Activated T-helper 1 cell treated with anti-CD3 and anti-CD28 coated beads, Interleukin-2, amount 50 U/mL, for 16 hours (primary cell): ENCODE measurements at places on chromosomes 13 and 19.
A peak's percentile ranks its signal among the peaks of the same experiment; 100 is the strongest.

DNA sequence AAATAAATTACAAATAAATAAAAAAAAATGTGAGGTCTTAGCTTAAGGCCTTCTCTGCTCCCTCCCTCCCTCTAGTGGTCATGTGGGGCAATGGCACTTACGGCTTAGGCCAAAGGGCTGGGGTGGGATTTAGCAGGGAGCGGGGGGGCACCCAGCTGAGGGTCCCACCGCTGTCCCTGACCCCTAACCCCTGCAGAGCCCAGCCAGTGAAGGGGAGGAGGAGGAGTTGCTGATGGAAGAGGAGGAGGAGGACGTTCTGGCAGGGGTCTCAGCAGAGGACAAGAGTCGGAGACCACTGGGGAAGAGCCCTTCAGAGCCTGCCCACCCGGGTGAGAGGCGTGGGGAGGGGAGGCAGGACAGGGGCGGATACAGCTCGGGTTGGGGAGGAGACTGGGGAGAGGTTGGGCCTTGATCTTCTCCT is 9.3 kb downstream of the MPND start:
- DNase-seq = peak; percentile 37

GRCh38 chr19:51547397-51548212 is 16.1 kb upstream of the SIGLEC6 start:
- no peak for DNase-seq

DNA sequence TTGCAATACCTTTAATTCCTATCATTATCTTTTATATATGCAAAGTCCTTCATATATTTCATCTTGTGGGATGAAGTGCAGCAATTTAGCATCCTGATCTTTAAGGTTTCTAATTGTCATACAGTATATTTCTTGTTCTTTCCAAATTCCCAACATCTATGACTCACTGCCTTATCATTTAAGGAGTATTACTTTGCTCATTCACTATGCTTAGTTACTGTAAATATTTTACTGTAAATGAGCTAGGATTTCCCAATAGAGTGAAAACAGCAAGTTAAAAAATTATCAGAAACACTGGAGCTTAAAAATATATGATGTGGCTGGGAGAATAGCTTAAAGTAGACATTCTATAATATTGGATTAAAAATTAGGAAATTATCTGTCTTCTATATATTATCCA is 69.9 kb downstream of the SLITRK6 start:
- DNase-seq = no peak

DNA sequence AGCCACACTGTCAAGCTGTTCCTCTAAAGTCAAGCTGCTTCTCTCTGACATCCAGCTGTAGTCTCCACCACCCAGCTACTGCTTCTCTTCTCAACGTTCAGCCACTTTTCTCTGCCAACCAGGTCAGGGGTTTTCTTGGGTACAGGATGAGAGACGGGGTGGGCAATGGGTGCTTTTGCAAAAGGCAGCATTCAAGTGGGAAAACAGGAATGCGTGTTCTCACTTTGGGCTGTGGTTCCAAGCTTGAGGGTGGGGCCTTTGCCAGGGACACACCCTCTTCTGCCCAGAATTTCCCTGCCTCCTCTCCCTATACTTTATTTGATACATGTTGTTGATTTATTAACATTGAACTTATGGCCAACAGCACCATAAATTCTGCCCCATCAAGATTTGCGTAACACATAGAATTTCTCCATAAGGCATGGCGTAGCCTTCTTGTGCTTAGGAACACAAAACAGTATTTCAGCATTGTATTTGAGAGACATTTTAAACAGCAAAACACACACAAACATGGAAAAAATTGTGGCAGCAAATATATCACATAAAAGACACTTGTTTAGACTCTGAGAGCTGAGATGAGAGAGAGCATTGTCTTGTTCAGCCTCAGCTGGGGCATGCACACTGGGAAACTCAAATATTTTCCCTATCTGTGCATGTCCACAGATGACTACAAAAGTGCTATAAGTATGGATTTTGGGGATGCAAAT is 392.8 kb downstream of the SLITRK6 start:
- no peak for DNase-seq

DNA sequence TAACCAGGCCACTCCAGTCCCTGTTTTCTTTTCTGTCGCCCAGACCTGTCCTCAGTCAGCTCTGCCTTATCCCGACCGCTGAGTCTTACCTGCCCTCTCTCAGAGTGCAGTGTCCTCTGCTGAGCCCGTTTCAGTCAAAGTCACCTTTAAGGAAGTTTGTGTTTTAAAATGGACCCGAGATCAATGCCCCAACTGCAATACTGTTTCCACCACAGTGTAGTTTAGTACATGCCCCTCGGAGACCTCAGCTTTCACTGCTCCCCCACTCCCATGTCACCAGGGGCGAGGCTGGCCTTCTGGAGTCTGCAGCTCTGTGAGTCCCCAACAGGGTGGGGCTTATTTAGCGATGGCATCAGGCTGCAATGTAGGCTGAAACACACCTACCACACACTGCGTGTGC is 248.4 kb upstream of the TSHZ3 start:
- no peak for DNase-seq

- no peak for DNase-seq
Observed at GRCh38 chr13:54511366-54511765, 1482.8 kb downstream of the OLFM4 start.

GRCh38 chr19:57900311-57900710 is 11.5 kb upstream of the ZNF814 start:
- DNase-seq = no peak

- DNase-seq = no peak
Observed at GRCh38 chr19:16871871-16872270, 16.9 kb upstream of the F2RL3 start.

GRCh38 chr13:33362986-33363727 is 77.6 kb upstream of the STARD13 start:
- no peak for DNase-seq

GRCh38 chr19:2771786-2772674 is 11.0 kb downstream of the SGTA start:
- no peak for DNase-seq
